ENCODE measurements at places on chromosomes 4 and X.

DNA sequence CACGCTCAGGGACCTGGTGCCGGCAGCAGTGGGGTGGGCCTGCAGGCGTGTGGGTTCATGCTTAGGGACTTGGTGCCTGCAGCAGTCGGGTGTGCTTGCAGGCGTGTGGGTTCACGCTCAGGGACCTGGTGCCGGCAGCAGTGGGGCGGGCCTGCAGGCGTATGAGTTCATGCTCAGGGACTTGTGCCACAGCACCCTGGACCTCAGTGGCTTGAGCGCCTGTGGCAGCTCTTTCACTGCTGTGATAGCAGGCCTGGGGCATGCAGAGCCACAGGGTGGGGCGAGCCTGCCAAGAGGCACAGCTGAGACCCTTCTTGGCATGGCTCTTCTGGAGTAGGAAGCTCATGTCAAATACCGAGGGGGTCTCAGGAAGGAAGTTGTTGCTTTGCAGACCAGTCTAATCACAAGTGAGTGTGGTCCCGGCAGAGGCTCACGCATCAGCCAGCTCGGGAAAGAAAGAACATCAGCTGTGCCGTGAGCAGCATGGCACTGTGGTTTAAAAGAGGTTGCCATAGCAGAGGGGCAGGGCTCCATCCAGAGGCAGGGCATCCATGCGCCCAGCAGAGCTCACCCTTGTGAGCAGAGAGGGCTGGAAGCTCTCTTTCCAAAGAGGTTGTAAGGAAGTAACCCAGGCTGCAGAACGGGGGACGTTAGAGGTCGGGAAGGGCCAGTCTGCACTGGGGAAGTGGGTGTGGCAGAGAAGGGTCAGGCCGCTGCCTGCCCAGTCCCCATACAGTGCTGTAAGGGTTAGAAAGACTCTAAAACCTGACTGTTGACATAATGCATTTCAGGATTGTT, 21.1 kb downstream of the PIGG start:
- ATAC-seq, result no peak

- no peak for ATAC-seq
Measured at GRCh38 chrX:10591363-10592335, 28.7 kb downstream of the MID1 start.

DNA sequence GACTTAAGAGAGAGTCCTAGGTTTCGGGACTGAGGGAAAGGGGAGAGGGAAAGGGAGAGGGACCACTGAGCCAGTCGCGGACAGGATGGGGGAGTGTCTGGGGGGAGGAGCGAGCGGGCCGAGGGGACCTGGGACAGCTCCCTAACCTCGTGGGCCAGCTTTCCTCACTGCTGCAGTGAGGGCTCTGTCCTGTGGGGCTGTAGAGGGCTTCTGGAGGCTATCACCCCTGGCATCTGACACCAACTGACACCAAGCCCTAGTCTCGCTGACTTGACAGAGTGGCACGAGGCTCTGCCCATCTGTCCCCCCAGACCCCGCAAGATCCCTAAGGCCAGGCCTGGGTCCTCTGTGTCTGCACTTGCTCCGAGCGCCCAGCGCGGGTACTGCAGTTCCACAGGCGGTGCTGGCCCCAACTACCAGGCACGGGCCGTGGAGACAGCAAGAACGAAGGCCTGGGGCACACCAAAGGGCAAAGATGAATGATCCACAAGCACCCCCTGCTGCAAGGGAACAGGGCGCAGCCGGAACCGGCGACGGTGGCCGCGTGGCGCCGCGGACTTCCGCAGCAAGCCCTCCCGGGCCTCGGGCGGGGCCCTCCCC, 465 bp downstream of the HAUS7 start:
- peak; percentile 57 for ATAC-seq

GRCh38 chrX:77412631-77413030, 34.6 kb upstream of the FGF16 start:
- no peak for ATAC-seq

GRCh38 chr4:170652571-170652970, 562.8 kb upstream of the AADAT start:
- no peak for ATAC-seq

GRCh38 chr4:52863324-52863723, 1.2 kb downstream of the RASL11B start:
- ATAC-seq, result no peak

DNA sequence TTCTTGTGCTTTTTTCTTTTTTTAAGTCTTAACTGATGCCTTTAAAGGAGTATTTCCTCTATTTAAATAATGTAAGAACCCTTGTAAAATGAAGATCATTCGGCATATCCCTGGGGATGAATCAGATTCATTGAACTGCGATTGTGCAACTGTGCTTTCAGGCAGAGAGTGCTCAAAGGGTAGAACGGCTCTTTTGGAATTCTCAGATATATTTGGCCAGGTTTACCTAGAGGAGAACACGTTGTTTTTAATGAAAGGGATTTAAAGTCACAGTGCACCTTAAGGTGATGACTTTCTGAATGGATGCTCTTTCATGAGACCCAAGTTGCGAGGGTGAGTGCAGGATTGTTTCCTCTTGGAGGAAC, 51.6 kb upstream of the ELOVL6 start:
- no peak for ATAC-seq

GRCh38 chrX:154014429-154015380, 5.0 kb downstream of the IRAK1 start:
- ATAC-seq, result no peak

DNA sequence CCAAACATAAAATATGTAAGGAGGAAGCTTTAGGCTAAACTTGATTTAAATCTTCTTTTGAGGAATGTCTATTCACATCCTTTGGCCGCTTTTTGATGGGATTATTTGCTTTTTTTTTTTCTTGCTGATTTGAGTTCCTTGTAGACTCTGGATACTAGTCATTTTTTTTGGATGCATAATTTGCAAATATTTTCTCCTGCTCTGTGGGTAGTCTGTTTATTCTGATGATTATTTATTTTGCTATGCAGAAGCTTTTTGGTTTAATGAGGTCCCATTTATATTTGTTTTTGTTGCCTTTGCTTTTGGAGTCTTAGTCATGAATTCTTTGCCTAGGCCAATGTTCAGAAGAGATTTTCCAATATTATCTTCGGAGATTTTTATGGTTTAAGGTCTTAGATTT, 144.9 kb downstream of the MAGEC2 start:
- no peak for ATAC-seq

GRCh38 chr4:57575426-57575825, 465.2 kb upstream of the IGFBP7 start:
- no peak for ATAC-seq

GRCh38 chr4:77047037-77047436, 28.8 kb downstream of the CCNI start:
- peak; percentile 51 for ATAC-seq

DNA sequence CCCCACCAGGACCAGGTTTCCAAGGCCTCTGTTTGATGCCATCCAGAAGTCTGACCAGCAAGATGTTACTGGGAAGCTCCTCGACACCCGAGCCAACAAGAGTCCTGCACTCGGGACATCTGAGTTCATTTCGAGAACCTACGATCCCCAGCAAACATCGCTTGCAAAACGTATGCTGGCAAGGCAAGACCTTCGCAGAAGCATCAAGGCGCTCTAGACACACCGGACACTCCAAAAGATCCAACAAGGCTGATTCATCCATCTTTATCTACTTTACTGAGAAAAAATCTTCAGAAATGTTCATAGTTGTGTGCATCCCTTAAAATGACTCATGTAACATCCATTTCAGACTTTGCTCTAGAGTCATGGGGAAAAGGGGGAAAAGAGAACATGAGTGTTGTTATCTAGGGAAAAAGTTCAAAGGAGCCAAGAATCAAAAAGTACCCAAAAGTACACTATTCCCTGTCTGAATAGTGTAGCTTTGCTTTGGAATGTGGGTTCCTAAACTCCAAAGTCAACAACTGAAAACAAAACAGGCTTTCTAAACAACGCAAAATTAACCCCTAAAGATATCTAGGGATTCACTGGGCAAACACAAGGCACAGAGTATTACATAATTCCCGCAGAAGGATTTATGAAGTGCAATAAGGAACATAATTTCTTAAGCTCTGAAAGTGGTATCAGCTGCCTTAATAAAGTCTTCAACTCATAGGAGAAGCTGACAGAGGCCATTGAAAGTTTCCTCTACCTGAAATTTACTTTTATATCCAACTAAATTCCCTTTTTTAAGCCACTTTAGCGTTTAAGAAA, 1.6 kb downstream of the SH3RF1 start:
- peak; percentile 47 for ATAC-seq

DNA sequence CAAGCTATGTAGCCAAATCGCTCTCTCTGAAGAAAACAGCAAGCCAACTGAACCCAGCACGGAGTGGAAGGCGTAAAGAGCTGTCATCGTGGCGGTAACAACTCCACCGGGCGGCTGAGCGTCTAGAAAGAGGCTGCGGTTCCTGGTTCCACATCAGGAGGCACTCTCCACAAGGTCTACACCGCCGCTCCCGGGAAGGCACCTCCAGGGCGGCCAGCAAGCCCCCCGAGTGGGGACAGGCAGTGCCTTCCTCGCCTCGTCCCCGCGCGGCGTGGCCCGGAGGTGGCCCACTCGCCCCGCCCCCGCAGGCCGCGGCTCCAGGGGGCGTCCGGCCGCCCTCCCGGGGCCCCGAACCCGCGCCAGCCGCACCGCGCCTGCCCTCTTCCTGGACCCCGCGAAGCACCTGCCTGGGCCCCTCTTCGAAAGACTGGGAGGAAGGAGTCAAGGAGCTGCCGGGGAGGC, 755 bp downstream of the KLHL8 start:
- ATAC-seq, result peak; percentile 34

GRCh38 chr4:109294468-109295020, 7.9 kb downstream of the COL25A1 start:
- ATAC-seq, result no peak

DNA sequence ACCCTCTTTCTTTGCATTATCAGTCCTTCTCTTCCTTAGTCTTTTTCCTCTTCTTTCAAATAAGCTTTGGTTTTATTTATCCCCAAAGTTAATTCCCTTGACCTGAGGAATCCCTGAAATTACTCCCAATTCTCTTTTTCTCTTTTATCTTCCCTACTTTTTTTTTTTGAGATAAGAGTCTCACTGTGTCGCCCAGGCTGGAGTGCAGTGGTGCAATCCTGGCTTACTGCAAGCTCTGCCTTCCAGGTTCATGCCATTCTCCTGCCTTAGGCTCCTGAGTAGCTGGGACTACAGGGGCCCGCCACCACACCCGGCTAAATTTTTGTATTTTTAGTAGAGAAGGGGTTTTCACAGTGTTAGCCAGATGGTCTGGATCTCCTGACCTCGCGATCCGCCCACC, 17.8 kb downstream of the CAMK2D start:
- no peak for ATAC-seq

DNA sequence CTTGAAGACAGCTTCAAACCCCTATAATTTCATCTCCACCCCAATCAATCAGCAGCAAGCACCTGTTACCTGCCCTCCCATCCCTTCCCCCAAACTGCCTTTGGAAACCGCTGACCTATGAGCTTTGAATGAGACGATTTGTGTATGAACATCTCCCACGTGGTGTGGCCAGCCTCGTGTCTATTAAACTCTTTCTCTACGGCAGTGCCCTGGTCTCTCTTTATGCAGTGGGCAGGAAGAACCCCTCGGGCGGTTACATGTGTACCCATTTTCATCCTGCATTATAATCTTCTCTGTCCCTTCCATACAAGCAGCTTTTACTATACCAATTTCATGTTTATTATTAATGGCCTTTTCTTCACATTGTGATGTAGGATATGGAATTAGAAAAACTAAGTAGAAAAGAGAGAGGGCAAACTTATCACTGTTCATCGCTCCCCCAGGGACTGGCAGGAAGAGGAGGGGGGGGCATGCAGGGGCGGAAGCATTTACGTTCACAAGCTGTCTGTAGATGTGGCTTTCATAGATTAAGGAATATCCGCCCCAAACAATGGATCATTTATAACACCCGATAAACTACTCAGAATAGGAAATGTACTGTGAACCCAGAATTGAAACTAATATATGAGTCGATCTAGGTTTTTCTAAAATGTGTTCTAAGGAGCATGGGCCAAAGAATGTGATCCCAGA, 95.5 kb upstream of the ZNF518B start:
- ATAC-seq, result no peak

- ATAC-seq, result peak; percentile 75
Measured at GRCh38 chr4:155403886-155404285, 27.1 kb upstream of the MAP9 start.

- peak; percentile 85 for ATAC-seq
Measured at GRCh38 chrX:153818571-153819383, 11.6 kb downstream of the PDZD4 start.

- no peak for ATAC-seq
Measured at GRCh38 chr4:10092481-10093270, 23.9 kb downstream of the WDR1 start.

DNA sequence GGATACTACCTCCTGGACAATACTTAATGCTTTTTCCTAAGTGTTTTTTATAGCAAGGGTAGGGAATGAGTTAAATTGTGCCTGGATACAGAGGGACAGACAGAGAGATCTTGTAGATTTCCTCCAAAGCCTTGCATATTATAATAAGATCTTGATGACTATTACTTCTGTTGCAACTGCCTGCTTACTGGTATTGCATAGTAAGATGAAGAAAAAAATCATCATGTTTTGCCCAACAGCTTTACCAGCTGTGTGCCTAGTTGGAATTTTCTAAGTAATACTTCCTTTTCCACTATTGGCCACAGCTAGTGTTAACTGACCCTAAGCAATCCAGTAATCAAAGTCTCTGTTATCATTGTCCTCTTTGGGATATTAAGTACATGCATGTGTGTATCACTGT, 139.0 kb downstream of the DCK start:
- no peak for ATAC-seq

DNA sequence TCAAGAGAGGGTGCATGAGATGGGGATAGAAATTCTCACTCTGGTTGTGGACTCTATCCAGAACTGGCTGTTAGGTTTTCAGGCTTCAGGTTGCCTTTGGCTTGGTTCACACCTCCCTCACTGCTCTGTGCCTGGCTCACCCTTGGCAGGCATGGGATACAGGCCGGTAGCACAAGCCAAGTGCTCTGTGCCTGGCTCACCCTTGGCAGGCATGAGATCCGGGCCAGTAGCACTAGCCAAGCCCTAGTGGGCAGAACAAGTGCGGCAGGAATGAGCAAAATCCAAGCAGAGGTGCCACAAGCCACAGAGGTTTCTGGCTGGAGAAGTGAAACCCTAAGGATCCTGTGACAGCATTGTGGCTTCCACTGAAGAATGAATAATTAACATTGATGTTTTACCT, 1642.3 kb downstream of the C4orf33 start:
- ATAC-seq, result no peak

- no peak for ATAC-seq
Measured at GRCh38 chrX:150752124-150752523, 58.9 kb downstream of the MTMR1 start.

DNA sequence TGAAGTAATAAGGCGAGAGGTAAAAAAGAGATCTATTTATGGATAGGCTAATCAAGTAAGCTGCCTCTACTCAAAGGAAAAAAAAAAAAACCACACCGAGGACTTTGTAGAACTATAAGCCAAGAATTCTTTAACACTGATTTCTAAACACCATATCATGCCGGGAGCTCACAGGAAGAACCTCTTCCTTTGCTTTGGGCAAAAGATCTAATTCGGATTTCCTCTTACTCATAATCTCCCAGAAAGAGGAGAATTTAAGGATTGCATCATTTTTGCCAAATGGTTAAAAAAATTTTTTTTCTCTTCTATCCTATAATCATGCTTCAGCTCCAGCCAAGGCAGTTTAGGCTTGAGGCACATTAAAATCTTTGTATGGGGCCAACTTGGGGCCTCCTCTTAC, 95.5 kb downstream of the ZNF827 start:
- ATAC-seq, result no peak
